Renal pelvis (tissue), 12 donors: ENCODE measurements at places on chromosomes 1 and 21.

DNA sequence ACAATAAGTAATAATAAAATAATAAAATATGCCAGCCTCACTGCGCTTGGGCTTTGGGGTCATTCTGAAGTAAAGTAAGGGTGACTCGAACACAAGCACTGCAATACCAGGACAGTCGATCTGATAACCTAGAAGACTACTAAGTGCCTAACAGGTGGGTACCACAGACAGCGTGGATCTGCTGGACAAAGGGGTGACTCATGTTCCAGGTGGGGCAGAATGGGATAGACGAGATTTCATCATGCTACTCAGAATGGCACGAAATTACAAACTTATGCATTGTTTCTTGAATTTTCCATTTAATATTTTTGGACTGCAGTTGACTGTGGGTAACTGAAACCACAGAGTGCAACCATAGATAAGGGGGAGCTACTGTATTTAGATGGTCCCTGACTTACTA, 221.1 kb upstream of the GREM2 start:
- no peak for DNase-seq

GRCh38 chr21:19850157-19850556, 1148.1 kb upstream of the NCAM2 start:
- no peak for DNase-seq

GRCh38 chr1:47537966-47538365, 100.1 kb downstream of the FOXD2 start:
- no peak for DNase-seq

- DNase-seq = no peak
Observed at GRCh38 chr21:26224366-26224765, 53.8 kb upstream of the APP start.

DNA sequence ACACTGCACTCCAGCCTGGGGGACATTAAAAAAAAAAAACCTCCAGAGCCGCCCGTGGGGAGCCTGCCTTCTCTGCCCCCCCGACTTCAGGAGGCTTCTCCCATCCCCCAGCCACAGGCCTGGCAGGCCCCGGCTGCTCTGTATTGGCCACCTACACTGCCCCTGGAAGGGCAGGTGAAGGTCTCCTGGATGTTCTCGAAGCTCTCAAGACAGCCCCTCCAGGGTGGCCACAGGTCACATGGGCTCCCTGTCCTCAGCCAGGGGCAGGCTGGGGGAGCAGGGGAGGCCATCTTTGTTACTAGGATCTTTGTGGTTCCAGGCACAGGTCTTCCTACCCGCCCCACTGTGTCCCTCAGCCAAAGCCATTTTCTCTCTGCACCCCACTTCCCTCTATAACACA, 32.8 kb downstream of the PADI6 start:
- DNase-seq = no peak
